ENCODE measurements at places on chromosomes 3 and 15.

DNA sequence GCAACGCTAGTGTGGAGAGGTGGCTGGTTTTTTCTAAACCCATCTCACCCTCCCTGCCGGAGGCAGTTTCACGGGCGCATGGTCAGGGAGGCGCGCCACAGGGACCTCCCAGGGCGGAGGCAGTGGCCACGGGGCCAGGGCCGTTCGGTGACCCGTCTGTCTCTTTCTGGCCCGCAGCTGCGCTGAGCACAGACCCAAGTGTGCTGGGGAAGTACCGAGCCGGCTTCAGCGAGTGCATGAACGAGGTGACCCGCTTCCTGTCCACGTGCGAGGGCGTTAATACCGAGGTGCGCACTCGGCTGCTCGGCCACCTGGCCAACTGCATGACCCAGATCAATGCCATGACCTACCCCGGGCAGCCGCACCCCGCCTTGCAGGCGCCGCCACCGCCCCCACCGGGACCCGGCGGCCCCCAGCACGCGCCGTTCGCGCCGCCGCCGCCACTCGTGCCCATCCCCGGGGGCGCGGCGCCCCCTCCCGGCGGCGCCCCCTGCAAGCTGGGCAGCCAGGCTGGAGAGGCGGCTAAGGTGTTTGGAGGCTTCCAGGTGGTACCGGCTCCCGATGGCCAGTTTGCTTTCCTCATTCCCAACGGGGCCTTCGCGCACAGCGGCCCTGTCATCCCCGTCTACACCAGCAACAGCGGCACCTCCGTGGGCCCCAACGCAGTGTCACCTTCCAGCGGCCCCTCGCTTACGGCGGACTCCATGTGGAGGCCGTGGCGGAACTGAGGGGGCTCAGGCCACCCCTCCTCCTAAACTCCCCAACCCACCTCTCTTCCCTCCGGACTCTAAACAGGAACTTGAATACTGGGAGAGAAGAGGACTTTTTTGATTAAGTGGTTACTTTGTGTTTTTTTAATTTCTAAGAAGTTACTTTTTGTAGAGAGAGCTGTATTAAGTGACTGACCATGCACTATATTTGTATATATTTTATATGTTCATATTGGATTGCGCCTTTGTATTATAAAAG, 1.8 kb downstream of the HES1 start:
- peak; percentile 82 for DNase-seq

GRCh38 chr3:64417816-64418215, 192.6 kb upstream of the PRICKLE2 start:
- no peak for DNase-seq

DNA sequence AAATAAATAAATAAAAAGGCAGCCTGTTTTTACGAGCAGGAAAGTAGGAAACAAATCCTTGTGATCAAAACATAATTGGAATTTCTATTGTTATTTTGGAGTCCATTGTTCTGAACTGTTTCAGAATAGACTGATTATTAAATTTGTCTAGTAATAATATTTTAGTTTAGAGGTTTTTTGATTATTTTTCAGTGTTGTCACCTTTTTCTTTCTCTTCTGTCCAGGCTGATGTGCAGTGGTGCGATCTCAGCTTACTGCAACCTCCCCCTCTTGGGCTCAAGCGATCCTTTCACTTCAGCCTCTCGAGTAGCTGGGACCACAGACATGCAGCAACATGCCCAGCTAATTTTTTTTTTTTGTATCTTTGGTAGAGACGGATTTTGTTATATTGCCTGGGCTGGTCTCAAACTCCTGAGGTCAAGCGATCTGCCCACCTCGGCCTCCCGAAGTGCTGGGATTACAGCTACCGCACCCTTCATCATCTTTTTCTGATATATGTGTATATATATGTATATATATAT, 38.0 kb downstream of the KAT2B start:
- no peak for DNase-seq

DNA sequence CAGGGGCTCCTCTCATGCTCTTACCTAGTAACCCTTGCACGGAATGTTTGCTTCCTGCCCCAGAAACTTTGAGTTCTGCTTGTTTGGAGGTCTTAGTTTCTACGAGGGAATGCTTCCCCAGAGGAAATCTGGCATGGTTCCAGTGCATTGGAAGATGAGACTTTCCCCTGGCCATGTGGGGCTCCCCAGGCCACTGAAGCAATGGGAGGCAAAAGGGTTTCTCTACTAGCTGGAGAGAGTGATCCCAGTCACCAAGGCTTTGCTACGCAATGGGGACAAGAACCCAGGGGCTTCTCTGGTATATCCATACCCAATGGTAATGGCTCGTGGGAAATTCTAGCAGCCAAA, 44.2 kb upstream of the RPL32 start:
- no peak for DNase-seq

DNA sequence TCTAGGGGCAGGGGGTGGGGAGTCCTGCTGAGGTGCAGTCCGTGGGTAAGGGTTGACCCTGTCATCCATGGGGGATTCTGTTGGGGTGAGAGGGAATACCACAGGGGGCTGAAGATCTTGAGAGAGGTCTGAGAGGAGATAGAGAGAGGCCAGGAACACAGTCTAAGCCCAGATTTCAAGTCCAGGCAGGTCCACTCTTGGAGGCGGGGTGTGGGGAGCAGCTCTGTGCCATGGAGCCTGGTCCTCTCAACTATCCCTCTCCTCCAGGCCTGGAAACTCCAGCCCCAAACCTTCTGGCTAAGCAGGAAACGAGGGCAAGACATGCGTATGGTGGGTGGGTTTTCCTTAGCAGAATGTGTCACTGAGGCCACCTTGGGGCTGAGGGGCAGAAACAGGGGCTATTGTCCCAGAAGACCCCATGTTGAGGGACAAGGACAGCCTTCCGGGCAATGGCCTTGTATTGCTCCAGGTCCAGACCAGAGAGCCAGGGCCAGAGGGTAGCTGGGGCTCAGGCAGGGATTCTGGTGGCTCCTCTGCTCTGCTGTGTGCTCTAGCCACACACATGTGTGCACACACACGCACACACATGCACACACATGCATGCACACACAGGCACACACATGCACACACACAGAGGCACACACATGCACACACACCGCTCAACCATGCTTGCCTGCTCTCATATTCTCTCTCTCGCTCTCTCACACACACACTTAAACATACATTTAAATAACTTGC, 48.6 kb upstream of the MAGEF1 start:
- no peak for DNase-seq

GRCh38 chr3:154122552-154122911, 1.3 kb downstream of the ARHGEF26 start:
- no peak for DNase-seq

DNA sequence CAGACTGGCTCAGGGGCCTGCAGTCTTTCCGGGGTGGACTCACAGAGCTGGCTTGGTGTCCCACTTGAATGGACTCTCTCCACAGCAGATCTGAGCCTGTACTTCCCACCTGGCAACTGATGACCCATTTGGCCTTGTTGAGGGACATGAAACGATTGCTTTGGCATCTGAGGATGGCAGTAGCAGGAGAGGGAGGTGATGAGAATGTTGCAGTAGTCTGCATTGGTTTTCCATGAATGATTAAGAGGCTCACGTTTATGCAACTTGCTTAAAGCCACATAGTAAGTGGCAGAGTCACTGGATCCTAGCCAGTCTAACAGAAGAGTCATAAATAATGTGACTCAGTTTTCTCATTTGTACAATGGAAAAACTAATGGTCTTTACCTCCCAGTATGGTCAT, 21.9 kb downstream of the IL20RB start:
- DNase-seq, result no peak

DNA sequence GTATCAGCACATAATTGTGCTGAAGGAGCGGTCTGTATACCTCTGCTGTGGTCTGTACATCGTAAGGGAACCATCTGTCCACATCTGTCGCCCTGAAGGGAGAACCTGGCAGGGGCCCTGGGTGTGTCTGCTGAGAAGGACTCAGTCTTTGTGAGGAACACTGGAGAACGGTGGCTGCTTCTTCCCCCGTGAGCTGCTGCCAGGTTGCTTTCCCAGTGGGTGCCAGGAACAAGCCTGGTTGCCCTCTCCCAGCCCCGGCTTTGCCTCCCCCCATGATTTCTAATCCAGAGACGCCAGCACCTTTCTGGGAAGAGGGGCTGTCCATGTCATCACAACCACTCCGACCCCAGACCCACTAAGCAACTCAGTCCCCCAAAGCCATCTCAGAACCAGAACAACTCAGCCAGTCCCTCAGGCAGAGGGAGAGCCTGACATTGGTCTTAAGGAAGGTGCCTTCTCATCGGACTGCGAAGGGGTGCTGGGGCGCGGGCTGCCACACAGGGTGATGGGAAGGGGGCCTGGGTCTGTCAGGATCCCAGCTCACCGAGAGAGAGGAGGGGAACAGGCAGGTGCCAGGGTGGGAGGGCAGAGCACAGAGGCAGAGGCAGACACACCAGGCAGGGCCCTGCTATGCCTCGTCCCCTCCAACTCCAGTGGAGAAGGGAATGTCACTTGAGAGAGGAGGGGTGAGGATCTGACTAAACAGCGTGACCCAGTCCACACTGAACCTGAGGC, 8.5 kb downstream of the TNK2 start:
- no peak for DNase-seq

DNA sequence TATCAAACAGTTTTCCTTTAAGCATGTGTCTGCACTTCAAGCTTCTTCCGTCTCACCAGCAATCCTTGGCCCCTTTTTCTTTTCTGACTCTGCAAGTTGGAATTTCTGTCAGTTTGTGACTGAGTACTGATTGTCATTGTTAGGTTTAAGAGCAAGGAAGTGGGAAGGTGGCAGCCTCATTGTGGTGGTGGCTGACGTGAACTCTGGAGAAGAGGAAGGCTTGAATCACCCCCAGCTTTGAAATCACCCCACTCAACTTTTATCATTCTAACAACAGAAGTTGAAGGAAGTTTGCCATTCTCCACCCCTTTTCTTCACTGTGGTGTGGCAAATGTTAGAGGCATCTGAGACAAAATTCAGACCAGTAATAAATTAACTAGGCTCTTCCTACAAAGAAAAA, 231.6 kb upstream of the AGTR1 start:
- DNase-seq, result no peak

DNA sequence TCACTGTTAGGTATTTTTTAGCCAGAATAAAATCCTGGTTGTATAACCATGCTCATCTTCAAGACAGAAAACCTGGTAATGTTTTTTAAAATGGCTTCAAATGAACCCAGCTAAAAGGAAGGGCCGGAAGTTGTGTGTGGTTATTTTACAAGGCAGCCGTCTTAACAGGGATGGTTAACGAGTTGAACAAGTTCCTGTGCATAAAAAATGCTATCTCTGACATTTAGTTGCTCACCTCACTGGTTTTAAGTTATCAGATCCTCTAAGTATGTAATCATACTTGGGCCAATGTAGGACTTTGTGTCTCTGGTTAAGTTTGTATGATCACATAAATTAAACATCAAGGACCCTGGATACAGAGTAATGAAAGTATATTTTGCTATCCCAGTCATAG, 2.1 kb downstream of the ATP11B start:
- DNase-seq, result no peak

GRCh38 chr3:14884665-14885064, 62.7 kb upstream of the NR2C2 start:
- no peak for DNase-seq

GRCh38 chr3:107222907-107223306, 154.3 kb upstream of the CCDC54 start:
- no peak for DNase-seq

- DNase-seq, result peak; percentile 36
These were observed 19.2 kb upstream of the SYNM start for GRCh38 chr15:99085413-99086326.

GRCh38 chr3:134852893-134853351, 57.9 kb downstream of the EPHB1 start:
- no peak for DNase-seq

- DNase-seq, result no peak
These were observed 1.4 kb upstream of the HCN4 start for GRCh38 chr15:73370151-73370550.

DNA sequence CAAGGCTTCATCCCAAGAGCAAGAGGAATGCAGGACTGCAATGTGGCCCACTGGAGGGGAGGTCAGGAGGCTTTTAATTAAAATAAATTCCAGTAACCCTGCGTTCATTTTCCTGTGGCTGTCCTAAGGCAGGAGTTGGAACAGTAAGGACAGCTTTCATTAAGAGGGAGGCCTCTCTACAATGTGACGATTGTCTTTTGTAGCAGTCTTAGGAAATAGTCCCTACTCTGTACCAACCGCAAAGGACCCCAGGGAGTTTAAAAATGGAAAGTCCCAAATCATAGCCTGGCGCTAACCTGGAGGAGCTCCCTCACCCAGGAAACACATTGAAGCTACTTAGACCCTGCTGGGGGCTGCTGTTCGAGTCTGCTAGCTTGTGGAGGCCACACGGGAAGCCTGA, 62.8 kb downstream of the SYNM start:
- no peak for DNase-seq

- no peak for DNase-seq
These were observed 404.2 kb downstream of the RSL24D1 start for GRCh38 chr15:54792526-54792925.

GRCh38 chr3:150697646-150698045, 6.1 kb downstream of the ERICH6 start:
- no peak for DNase-seq

GRCh38 chr3:165206454-165207266, 10.5 kb upstream of the SLITRK3 start:
- peak; percentile 82 for DNase-seq

- DNase-seq, result no peak
These were observed 10.5 kb upstream of the TXNRD3 start for GRCh38 chr3:126665221-126665936.

GRCh38 chr15:72306211-72306785, 13.7 kb downstream of the CELF6 start:
- DNase-seq, result peak; percentile 42

- DNase-seq, result peak; percentile 97
These were observed 1.3 kb downstream of the BHLHE40 start for GRCh38 chr3:4980229-4981203.

DNA sequence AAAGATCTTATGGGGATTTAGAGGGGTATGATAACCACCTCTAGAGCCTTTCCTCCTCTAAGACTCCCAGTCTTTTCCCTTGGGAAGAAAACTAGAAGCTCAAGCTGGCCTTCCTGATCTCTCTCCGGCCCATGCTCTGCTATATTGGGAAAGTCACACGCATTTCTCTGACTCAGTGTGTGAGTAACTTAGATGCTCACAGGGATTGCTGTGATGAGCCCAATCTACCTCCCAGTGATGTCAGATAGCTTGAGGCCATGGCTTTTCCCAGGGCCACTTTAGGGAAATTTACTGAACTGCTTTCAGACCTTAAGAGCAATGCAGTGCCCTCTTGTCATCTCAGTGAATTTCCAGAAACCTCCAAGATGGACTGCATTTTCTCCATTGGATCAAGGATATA, 8.6 kb upstream of the ST8SIA2 start:
- no peak for DNase-seq

DNA sequence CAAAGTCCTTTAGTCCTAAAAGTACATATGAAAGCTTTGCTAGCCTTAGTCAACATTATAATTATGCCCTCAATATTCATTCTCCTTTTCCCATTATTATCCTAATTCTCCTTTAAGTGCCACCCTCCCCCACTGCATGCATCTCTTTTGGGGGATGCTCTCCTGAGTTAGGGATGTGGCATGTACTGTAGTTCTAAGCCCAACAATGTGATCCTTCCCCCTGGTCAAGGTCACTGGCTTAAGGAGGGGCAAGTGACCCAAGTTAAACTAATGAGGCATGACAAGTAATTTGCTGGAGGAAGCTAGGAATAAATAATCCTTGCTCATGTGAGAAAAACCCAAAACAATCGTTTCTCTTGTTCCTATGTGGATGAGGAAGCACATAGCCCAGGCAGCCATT, 343.9 kb upstream of the SUCLG2 start:
- DNase-seq, result no peak

All from sciatic nerve (tissue), 2 donors.